ENCODE measurements at places on chromosomes 3 and 15.

GRCh38 chr3:156535162-156535627, 19.7 kb downstream of the SSR3 start:
- DNase-seq = peak; percentile 77

- no peak for DNase-seq
Measured at GRCh38 chr3:7630925-7631324, 770.0 kb downstream of the GRM7 start.

- peak; percentile 19 for DNase-seq
Measured at GRCh38 chr15:51735228-51736010, 2.0 kb downstream of the LYSMD2 start.

DNA sequence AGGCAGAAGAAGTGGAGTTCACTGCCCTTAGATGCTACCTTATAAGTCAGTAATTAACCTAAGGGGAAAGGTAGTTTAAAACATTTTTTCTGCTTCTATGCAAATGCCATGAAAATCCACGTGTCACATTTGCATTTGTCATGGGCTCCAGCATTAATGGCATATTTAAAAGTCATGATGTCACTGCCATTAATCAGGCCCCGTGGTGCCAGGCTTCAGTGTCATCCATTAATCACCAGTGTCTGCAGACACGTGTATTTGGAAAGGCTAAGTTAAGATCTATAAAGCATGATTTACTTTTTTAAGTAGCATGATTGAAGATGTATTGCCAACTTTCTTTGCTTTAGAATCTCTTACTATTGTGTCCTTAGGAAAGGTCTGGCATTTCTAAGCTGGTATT, 857.8 kb downstream of the TUSC7 start:
- no peak for DNase-seq

- DNase-seq = no peak
Measured at GRCh38 chr3:13532085-13532484, 16.8 kb upstream of the FBLN2 start.

GRCh38 chr3:126569390-126569975, 10.8 kb upstream of the C3orf22 start:
- no peak for DNase-seq

DNA sequence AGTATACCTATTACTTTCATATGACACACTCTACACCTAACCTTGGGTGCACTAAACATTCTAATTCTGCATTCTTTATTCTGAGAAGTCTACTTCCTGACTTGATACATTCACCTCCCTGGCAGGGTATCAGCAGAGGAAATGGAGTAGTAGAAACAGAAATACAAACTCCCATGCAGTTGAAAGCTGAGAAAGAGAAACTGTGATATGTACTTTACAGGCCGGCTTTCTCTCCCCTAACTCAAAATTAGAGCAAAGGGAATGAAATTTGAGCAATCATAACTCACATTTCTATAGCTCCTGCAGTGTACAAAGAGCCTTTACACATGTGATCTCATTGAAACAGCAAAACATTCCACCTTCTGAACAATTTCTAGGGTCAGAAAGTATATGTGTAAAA, 135.5 kb upstream of the COL8A1 start:
- no peak for DNase-seq

DNA sequence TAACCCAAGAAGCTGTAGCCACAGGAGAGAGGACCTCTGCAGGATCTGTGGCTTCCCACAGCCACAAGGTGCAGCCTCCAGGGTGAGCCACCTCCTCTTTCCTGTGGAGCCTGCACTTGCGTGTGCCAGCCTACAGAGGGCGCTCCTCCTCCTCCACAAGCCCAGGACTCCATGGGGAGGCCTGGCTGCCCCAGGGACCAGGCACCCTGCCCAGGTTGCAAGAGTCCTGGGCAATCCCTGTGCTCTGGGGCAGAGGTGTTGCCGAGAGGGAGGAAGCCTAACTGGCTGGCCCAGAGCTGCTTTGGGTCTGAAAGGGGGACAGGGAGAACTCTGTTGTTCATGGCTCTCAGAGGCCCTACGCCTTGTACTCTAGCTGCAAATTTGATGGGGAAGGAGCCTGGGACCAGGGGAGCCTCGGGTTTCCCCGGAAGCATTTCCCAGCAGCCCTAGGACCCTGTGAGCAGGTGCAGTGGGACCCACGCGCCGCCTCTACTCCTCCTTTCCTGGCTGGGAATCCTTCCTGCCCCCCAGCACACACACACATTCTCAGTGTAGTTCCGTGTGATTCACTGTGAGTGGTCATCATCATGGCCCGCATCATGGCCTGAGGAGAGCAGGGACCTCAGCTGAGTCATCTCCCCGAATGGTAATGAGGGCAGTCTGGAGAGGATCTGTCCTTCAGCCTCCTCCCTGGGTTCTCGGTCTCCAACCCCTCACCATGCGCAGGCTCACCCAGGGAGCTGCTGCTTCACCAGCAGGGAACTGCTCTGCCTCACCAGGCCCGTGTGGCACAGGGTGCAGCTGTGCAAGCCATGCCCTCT, 24.3 kb downstream of the TBC1D21 start:
- no peak for DNase-seq

DNA sequence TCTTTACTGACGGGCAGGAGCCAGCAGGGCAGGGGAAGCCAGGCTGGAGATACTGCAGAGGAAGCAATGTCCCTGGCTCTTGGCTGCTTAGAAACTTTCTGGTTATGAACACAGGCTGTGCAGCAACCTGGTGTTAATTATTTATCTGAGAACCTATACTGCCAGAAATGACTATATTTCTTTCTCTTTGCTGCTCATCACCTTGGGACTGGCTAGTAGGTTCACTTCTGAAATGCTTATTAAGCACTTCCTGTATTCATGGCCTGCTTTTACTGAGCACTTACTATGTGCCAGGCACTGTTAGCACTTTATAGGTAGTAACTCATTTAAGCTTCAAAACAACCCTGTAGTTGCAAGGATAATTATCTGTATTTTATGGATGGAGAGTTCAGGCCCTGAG, 57.6 kb downstream of the RAB11A start:
- DNase-seq = no peak
